Caco-2 (cell line): ENCODE measurements at places on chromosomes 6 and 20. TPM values are rescaled to one million over a fixed set of nuclear protein-coding genes. Genes with fewer than 3 reads are reported as not detected.
A peak's percentile ranks its signal among the peaks of the same experiment; 100 is the strongest.

The TFB1M gene
- total RNA-seq, result 35.7 and 38.4 TPM in 2 replicates

The VSX1 gene
- total RNA-seq, result not detected in 2 replicates

The TRAPPC3L gene
- not detected in 2 replicates for total RNA-seq

DNA sequence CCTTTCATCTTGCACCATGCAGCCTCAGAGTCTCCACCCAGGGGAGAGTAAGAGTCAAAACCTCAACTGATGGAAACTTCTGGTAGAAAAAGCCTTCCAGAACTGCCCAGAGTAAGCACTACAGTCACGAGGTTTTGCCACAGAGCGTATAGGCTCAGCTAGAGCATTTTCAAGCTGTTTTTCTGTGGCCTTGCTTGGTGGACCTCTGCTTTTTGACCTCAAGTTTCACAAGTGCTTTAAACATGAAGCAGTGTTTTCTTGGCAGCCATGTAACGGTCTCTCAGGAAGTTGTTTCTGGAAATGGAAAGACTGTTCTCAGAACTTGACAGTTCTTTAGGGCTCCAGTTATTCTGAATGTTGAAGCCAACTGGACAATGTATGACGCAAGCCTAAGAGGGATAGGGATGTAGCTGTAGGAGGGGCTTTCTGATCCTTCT, 146.5 kb downstream of the ZDHHC14 start:
- no peak for DNase-seq

The MTFR2 gene
- 15.1 and 18.5 TPM in 2 replicates for total RNA-seq

The HEY2 gene
- 0.12 TPM in 1 of 2 replicates, not detected in the other for total RNA-seq

DNA sequence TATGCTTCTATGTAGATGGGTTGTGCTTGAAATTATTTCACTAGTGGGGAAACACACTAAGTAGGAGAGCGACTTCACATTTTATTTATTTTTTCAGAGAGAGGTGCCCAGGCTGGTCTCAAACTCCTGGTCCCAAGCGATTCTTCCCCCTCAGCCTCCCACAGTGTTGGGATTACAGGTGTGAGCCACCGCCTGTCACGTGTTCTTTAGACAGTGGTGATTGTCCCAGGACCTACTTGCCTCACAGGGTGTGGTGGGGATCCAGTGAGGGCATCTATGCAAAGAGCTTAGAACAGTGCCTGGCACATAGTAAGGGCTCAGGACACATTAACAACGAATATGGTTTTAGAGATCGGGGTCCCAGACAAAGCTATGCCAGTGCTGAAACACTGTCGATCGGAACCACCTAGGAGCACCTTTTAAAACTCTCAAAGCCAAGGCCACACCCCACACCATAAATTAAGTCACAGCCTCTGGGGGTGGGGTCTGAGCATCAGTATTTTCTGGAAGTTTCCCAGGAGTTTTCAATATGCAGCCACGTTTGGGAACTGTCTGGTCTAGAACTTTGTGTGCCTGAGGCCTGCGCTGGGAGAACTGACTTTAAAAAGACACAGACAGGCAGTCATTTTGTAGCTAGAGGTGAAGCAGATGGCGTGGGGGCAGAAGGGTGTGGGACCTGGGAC, 4.8 kb upstream of the BCAS4 start:
- no peak for DNase-seq

GRCh38 chr6:161342039-161342438, 68.2 kb upstream of the AGPAT4 start:
- DNase-seq, result no peak

GRCh38 chr6:30687659-30688431, 1.4 kb upstream of the PPP1R18 start:
- DNase-seq, result peak; percentile 22

DNA sequence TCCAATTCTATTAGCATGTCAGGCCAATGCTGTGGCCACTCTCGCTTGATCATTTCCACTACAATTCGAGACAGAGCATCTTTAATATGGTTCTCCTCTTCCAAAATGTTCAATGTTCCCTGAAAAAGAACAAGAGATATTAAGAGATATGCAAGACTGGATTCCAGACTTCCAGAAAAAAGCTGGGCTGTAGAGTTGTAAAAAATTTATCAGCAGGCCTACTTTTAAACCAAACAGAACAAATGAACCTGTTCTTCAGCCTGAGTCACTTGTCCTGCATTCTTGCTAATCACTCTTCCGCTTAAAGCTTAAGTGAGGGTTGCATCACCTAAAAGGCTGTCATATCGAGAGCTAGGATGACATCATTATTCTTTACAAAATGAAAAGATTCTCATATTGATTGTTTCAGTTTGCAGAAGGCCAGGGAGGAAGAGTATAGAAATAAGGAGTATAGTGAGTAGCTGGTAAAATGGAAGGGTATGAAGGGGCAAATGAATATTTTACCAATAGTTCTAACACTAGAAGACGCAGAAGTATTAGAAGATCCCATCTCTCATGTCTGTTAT, 4.9 kb downstream of the XPO5 start:
- no peak for DNase-seq

- DNase-seq, result no peak
Observed at GRCh38 chr6:45428727-45429126, 51.0 kb upstream of the SUPT3H start.

The COX4I2 gene
- not detected in 2 replicates for total RNA-seq

The PTCRA gene
- not detected in 2 replicates for total RNA-seq

The OPRM1 gene
- not detected in 2 replicates for total RNA-seq

- no peak for DNase-seq
Observed at GRCh38 chr20:59961423-59961822, 3.2 kb downstream of the CDH26 start.

DNA sequence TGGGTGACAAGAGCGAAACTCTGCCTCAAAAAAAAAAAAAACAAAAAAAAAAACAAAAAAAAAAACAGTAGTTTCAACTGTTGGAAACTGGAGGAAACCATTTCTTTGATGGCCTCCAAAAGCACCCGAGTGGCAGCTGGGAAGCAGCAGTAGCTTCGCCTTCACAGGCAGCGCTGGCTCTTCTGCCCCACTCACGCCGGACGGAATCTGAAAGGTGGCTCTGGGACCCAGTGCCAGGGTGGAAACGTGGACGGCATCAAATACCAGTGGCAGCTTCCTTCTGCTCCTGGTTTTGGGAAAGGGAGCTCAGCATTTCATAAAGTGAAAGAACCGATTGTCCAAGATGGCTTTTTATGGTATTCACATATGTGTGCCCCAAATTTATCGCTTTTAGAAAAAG, 159.4 kb downstream of the SMOC2 start:
- no peak for DNase-seq
